A673 (cell line): ENCODE measurements at places on chromosomes 13 and 19. TPM values are rescaled to one million over a fixed set of nuclear protein-coding genes. Genes with fewer than 3 reads are reported as not detected.

KIR3DL2 gene
- total RNA-seq: not detected in 2 replicates

MUC16 gene
- not detected in 2 replicates for total RNA-seq

MAP3K10 gene
- total RNA-seq: 17.8 and 21.7 TPM in 2 replicates

NCAN gene
- not detected in 2 replicates for total RNA-seq

IRGC gene
- not detected in 2 replicates for total RNA-seq

NLRP11 gene
- total RNA-seq: 0.46 and 0.52 TPM in 2 replicates

GRCh38 chr13:50537029-50537428, 306.5 kb downstream of the DLEU7 start:
- H3K4me3 ChIP-seq: no peak overlapping the region
- DNase-seq: no peak
- H3K36me3 ChIP-seq: no peaks in the 10 kb centered on the region
- no peaks in the 10 kb centered on the region for H3K4me1 ChIP-seq

DNA sequence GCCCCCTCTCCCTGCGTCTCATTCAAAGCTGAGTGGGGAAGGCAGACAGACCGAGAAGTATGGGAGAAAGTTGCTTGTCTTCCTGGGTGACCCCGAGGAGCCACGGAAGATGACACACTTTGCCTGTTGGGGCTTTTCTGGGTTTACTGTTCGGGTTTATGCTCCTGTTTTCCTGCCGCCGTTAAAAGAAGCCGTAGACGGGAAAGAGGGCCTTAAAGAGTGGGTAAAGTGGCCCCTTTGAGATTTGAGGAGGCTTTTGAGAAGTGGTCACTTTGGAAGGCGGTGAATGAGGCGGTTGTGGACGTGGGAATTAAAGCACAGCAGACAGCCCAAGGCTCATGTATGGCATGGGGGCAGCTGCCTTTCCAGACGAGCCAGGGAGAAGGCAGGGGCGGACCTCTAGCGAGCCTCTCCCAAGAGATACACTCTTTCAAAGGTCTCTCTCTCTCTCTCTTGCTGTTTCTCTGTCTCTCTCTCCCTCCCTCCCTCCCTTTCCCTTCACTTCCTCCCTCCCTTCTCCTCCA, 493 bp upstream of the LHFPL6 start:
- DNase-seq: peak; percentile 45
- peaks cover 14% of the 10 kb centered on the region for H3K4me1 ChIP-seq
- H3K27ac ChIP-seq: peak overlapping the region; percentile 90
- H3K27me3 ChIP-seq: no peaks in the 10 kb centered on the region

- no peaks in the 10 kb centered on the region for H3K4me1 ChIP-seq
- H3K4me3 ChIP-seq: no peak overlapping the region
- peak; percentile 70 for DNase-seq
- H3K27ac ChIP-seq: no peak overlapping the region
- H3K27me3 ChIP-seq: no peaks in the 10 kb centered on the region
- H3K36me3 ChIP-seq: no peaks in the 10 kb centered on the region
Observed at GRCh38 chr13:55653497-55653896, 1487.2 kb upstream of the PRR20A start.

GRCh38 chr13:108494991-108495645, 134.3 kb upstream of the MYO16 start:
- H3K27ac ChIP-seq: no peak overlapping the region
- no peaks in the 10 kb centered on the region for H3K36me3 ChIP-seq
- H3K27me3 ChIP-seq: peaks cover 37% of the 10 kb centered on the region
- H3K4me3 ChIP-seq: peak overlapping the region; percentile 47
- peak; percentile 3 for DNase-seq

GRCh38 chr13:42275098-42275471, 3.1 kb downstream of the AKAP11 start:
- H3K27ac ChIP-seq: no peak overlapping the region
- DNase-seq: no peak
- H3K36me3 ChIP-seq: no peaks in the 10 kb centered on the region
- no peaks in the 10 kb centered on the region for H3K27me3 ChIP-seq
- H3K4me3 ChIP-seq: no peak overlapping the region

DNA sequence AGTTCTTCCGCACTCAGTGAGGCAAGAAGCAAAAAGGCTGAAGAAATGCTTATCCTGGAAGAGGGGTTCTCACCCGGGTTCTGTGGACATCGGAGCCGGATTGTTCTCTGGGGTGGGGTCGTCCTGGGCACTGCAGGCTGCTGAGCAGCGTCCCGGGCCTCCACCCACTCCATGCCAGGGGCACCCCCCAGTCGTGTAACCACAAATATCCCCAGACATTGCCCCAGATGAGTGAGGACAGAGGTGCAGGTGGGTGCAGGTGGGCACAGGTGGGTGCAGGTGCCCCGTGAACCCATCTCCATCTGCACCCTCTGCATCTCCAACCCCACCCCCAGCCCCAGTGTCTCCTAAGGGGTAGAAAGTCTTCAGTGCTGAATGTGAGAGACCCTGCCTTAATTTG, 67.5 kb downstream of the GNG7 start:
- peaks cover 7% of the 10 kb centered on the region for H3K4me1 ChIP-seq
- H3K4me3 ChIP-seq: no peak overlapping the region
- DNase-seq: no peak
- H3K27ac ChIP-seq: no peak overlapping the region
- H3K36me3 ChIP-seq: no peaks in the 10 kb centered on the region
- peaks cover 13% of the 10 kb centered on the region for H3K27me3 ChIP-seq

DNA sequence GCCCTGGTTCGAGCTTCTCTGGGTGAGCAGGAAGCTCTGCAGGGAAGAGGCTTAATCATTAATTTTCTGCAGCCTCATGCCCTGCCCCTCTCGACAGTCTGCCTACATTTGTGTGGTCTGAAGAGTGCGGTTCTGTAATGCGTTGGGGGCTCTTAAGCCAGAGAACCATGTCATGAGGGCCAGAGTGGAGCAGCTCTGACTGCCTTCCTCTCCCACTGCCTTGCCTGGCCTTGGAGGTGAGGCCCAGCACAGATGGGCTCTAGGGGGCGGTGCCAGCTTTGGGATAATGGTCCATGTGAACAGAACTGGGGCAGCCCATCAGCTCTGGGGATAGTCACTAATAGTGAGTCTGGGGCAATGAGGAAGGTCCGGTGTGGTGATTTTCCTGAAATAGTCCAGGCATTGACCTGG, 5.7 kb downstream of the FGF9 start:
- H3K27me3 ChIP-seq: peaks cover 58% of the 10 kb centered on the region
- no peaks in the 10 kb centered on the region for H3K36me3 ChIP-seq
- no peak overlapping the region for H3K4me3 ChIP-seq
- no peak for DNase-seq
- no peak overlapping the region for H3K27ac ChIP-seq
- peaks cover 22% of the 10 kb centered on the region for H3K4me1 ChIP-seq

- H3K36me3 ChIP-seq: no peaks in the 10 kb centered on the region
- no peak overlapping the region for H3K4me3 ChIP-seq
- DNase-seq: no peak
- H3K27me3 ChIP-seq: no peaks in the 10 kb centered on the region
Observed at GRCh38 chr13:80010286-80010831, 330.6 kb downstream of the SPRY2 start.

GRCh38 chr13:98289339-98289945, 112.4 kb upstream of the RNF113B start:
- no peaks in the 10 kb centered on the region for H3K36me3 ChIP-seq
- no peak overlapping the region for H3K27ac ChIP-seq
- H3K27me3 ChIP-seq: no peaks in the 10 kb centered on the region
